AML-193 (cell line): ENCODE measurements at places on chromosomes 1 and 21.

DNA sequence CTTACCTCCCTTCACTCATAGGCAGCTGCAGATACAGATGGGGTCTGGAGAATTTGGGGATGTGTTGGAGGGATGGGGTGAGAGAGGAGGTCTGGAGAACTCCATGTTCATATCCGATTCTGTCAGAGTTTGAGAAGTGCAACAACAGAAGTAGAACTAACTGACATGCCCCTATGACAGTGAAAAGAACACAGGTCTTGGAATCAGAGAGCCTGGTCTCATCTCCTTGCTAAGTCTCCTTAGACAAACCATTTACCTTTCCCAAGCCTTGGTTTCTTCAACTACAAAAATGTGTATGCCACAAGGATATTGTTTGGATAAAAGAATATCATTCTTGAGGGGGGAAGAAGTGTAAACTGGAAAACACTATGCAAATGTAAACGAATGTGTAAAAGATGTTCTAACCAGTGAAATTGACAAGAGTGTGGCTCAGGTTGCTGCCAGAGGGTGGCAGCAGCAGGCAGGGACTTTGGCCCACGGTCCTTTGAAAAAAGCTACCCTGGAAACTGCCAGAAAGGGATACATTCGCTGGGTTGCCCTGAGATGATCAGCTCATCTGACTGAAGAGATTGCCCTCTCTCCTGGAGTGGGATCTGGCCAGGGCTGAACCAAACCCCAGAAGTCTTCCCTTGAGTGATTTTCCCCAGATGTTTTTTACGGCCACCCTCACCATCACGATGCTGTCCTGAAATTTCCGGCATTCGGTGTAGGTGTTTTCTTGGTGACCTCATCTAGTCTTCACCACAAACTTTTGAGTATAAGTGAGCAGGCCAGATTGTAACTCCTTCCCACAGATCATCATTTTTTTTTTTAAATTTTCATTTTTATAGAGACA is 17.0 kb upstream of the CD2 start:
- peak; percentile 37 for DNase-seq

- DNase-seq: no peak
Measured at GRCh38 chr1:22143065-22144033, at the start of gene WNT4. Gene WNT4, minus strand, starts transcription at chr1:22143097. Its CDS starts 175 bp downstream, at chr1:22142922.

- peak; percentile 56 for DNase-seq
Measured at GRCh38 chr1:211654838-211655787, 20.3 kb downstream of the NEK2 start.

DNA sequence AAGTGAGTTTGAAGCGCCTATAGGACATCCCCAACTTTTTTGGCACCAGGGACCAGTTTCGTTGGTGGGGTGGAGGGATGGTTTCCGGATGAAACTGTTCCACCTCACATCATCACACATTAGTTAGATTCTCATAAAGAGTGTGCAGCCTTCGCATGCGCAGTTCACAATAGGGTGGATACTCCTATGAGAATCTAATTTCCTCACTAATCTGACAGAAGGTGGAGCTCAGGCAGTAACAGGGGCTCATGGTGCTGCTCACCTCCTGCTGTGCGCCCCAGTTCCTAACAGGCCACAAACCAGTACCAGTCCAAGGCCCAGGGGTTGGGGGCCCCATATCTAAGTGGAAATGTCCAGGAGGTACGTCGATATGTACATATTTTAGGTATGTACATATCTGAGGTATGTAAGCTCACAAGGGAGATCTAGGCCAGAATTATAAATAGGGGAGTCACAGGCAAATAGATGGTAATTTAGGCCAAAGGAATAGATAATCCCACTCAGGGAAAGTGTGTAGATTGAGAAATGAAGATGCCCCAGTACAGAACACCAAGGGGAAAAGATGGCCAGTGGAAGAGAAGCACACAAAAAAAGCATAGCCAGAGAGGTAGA is 27.5 kb upstream of the RASAL2 start:
- DNase-seq: no peak

DNA sequence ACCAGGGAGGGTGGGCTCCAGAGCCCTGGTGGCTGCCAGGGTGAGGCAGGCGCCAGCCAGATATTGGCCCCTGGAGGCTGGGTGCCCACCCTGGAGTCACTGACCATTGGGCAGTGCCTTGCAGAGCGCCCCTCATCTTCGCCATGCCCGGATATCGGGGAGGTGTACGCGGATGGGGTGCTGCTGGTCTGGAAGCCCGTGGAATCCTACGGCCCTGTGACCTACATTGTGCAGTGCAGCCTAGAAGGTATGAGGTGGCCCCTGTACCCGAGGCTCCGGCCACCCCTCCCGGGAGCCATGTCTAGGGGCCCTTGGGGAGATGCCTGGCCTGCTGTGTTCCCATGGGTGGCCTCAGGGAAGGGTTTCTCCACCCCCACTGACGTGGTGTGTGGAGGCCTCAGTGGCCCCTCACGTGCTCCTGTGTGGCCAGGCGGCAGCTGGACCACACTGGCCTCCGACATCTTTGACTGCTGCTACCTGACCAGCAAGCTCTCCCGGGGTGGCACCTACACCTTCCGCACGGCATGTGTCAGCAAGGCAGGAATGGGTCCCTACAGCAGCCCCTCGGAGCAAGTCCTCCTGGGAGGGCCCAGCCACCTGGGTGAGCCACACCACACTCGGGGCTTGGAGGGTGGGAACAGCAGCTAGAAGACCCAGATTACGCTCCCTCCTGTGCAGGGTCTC is 30.9 kb downstream of the TRIM11 start:
- DNase-seq: no peak

DNA sequence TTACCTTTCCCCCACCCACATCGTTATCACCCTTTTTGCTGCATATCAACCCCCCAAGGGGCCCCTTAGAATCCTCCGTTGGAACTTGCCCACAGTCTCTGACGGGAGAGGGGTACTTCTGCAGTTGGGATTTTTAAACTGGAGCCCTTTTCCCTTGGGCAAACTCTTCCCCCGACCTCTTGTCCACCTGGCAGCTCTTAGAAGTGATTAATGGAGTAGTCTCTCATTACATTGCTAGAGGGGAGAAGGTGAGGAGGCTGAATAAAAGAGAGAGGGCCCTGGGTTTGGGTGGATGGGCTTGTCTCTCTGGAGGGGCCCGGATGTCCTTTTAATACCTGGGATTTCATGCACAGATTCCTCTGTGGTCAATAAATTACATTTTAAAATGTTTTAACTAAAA is 27.2 kb upstream of the TSPAN2 start:
- DNase-seq: no peak

GRCh38 chr1:24702511-24703293 is 42.5 kb upstream of the CLIC4 start:
- no peak for DNase-seq

- no peak for DNase-seq
Measured at GRCh38 chr1:204084247-204084772, 11.4 kb downstream of the SOX13 start.

DNA sequence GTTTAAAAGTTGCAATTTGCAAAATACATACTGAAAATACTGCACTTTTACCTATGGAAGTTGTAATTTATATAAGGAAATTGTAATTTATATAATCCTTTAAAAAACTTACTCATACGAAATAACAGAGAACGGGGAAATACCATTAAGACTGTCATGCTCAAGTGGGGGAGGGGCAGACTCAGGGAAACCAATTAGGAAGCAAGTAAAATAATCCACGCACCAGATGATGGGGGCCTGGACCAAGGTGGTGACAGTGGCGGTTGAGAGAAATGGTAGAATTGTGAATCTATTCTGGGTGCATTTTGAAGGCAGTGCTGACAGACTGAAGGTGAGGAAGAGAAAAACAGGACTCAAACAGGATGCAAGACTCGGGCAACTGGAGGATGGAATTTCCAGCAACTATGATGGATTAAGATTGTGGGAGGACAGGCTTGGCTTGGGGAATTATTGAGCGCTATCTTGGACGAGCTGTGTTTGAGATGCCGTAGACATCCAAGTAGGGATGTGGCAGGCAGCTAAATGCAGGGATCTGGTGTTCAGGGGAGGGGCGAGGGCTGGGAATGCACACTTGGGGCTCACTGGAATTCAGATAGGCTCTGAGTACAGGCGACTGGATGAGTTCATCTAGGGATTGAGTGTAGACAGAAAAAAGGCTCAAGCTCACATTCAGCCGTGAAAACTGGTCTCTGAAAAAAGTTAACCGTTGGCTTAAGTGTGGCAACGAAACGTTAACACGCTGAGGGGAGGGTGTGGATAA is 977 bp downstream of the LCA5L start:
- DNase-seq: no peak

- no peak for DNase-seq
Measured at GRCh38 chr1:1665815-1666251, 7.0 kb upstream of the CDK11B start.

DNA sequence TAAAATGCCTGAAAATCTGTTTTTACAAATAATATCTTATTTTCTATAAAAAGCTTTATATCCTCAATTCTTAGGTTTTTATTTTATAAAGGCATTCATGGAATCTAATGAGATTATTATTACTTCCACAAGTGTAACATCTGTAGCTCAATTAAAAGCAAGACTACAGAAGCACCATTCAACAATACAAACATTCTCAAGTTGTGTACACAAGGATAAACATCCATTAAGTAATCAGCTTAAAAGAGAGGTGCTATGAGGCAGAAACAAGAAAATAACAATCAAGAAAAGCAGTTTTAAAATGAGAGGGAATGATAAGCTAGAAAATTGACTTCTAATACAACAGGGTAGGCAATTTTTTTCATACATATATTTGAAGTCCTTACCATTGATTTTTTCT is 326.1 kb downstream of the MRPL39 start:
- DNase-seq: no peak

DNA sequence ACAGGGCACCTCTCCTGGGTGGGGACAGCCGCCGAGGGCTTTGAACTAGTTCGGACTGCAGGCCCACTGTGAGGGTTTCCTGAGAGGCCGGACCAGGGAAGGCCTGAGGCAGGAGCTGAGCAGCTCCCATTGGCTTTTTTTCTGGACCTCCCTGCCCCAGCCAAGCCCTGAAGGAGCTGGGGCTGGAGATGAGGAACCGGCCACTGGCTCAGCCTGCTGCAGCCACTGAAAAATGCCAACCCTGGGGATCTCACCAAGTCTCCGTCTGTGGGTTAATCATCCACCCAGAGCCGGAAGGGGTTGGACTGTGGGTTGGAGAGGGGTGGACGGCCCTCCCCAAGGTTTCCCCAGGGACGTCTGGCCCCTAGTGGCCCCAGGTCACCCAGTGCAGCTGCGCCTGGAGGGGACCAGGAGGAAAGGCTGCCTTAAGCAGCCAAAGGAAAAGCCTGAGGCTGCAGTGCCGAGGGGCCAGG is 2.5 kb downstream of the VWA1 start:
- DNase-seq: peak; percentile 16

DNA sequence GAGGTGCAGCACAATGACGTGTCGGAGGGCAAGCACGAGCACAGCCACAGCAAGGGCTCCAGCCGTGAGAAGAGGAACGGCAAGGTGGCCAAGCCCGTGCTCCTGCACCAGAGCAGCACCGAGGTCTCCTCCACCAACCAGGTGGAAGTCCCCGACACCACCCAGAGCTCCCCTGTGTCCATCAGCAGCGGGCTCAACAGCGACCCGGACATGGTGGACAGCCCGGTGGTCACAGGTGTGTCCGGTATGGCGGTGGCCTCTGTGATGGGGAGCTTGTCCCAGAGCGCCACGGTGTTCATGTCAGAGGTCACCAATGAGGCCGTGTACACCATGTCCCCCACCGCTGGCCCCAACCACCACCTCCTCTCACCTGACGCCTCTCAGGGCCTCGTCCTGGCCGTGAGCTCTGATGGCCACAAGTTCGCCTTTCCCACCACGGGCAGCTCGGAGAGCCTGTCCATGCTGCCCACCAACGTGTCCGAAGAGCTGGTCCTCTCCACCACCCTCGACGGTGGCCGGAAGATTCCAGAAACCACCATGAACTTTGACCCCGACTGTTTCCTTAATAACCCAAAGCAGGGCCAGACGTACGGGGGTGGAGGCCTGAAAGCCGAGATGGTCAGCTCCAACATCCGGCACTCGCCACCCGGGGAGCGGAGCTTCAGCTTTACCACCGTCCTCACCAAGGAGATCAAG is 107.5 kb upstream of the VAMP3 start:
- DNase-seq: no peak

DNA sequence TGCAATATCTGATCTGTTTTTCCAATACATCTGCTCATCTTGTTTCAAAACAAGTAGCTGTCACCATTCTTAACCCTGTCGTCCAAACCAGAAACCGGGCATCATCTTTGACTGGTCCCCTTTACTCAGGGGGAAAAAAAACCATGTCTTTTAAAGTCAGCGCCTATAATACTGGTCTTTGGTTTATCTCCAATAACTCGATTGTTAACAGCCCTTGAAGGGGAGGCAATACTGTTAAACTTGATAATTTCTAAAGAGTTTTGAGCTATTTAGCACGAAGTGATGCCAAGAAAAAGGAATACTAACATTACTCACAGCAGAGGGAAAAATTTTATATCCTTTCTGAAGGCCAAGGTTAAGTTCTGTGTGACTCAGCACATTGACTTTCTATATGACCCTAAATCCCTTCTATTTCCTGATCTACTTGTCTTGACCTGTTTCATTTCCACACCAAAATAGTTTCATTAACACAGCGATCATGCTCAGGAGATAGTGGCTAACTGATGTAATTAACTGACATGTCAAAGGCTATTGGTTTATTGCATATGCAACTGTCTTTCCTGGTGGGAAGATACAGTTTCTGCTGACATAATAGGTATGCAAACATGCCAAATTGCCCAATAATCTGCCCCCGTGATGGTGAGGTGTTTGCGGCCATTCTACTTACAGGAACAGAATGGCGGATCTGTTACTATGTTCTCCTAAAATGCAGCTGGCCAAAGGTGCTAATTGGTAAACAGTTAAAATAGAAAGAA is 59.1 kb downstream of the NFIA start:
- no peak for DNase-seq

GRCh38 chr1:183909672-183910071 is 104.8 kb downstream of the RGL1 start:
- DNase-seq: no peak

- DNase-seq: peak; percentile 17
Measured at GRCh38 chr1:175742790-175743459, 470 bp downstream of the TNR start.

- DNase-seq: peak; percentile 11
Measured at GRCh38 chr1:167520711-167521206, 2.4 kb upstream of the CD247 start.

- no peak for DNase-seq
Measured at GRCh38 chr1:162333991-162334390, 42.7 kb downstream of the SPATA46 start.

- DNase-seq: no peak
Measured at GRCh38 chr1:178899402-178899801, 28.5 kb upstream of the ANGPTL1 start.

GRCh38 chr1:108504447-108504846 is 54.3 kb downstream of the NBPF6 start:
- no peak for DNase-seq
